HFF-Myc (cell line): ENCODE measurements at places on chromosomes 6 and 20.

DNA sequence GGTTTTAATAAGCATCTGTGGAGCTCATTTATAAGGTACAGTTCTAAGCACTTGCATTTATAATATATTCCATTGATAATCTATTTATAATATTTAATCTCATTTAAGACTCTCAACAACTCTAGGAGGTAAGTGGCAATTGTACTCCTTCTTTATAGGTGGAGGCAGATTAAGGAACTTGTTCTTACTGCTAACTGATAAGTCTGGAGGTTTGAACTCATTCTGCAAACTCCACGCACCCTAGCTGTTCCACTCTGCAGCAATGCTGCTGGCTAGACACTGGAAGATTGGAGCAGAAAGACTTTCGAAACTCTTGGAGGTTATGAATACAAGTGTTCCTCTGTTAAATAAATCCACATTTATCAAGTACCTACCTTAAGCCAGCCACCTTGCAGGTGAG, 793 bp upstream of the HDAC2 start:
- DNase-seq, result no peak

DNA sequence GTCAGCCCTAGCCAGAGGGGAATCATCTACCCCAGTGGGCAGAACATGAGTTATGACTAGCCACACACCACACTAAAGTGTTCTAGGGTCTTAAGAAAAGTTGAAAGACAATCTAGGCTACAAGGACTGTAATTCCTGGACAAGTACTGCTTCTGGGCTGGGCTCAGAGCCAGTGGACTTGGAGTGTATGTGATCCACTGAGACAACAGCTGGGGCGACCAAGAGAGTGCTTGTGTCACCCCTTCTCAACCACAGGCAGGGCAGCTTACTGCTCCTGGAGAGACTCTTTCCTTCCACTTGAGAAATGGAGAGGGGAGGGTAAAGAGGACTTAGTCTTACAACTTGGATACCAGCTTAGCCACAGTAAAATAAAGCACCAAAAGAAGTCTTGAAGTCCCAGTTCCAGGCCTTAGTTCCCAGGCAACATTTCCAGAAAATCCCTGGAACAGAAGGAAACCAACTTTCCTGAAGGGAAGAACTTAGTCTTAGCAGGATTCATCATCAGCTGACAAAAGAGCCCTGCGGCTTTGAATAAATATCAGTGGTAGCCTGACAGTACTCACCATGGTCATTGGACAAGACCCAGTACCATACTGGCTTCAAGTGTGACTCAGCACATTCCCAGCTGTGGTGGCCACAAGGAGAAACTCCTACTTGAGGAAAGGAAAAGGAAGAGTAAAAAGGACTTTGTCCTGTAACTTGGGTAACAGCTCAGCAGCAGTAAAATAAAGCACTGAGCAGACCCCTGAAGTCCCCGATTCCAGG, 355.1 kb upstream of the ADGRB3 start:
- DNase-seq, result no peak

DNA sequence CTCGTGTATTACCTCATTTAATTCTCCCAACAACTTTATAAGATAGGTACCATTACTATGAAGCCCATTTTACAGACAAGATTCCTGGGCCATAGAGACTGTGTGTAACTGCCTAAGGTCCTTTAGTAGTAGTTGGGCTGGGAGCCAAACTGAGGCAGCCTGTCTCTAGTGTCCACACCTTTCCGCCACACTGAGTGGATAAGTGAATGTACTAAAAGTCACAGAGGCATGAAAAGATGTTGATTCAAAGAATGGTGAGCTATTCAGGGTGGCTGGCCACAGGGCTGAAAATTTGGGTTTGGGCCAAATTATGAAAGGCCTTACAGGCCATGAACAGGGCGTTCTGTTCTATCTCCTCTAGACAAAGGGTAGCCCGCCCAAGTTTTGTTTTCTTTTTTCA, 11.0 kb downstream of the CD24 start:
- no peak for DNase-seq

DNA sequence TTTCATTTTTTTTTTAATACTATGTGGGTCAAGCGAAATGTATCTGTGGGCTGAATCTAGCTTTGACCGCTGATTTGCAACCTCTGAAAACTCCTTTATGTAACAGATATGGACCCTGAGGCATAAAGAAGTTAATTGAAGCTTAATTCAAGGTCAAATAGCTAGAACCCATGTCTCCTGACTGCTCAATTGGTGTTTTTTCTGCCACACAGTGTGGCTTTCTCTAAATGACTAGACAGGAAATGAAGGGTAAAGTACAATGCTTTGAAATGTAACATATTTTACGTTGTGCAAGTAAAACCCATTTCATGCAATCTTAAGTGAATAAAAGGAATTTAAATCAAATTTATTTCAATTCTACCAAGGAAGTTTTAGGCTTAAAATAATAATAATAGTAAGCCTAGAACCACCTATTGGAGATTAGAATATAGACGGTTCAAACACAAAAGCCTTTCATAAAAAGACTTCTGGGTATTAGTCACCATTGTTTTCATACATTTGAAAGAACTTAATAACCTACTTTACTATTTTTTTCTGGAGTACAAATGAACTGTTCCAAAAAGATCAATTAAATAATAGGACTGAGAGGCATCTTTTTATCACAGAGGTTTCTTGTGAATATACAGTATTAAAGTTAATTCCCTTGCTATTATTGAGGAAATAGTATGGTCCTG, 279.8 kb downstream of the EPHA7 start:
- no peak for DNase-seq

DNA sequence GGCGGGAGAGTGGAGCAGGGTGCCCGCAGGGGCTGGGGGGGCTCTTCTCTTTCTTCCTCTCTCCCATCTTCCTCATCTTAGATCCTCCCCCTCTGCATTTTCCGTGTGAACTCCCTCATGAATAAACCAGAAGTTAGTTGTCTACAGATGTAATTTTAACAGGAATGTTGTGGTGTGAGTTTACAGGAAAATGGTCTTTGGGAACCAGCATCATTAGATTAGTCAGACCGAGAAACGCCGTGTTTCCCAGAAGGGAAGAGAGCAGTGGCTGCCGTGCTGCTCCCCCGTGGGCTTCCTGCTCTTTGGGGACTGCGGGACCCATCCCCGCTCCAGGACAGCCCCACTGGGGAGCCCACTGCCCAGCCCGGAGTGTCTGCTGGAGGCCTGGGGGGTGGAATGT, 3.4 kb downstream of the MYT1 start:
- no peak for DNase-seq

- DNase-seq, result no peak
These were observed 207.1 kb downstream of the PACRG start for GRCh38 chr6:162934844-162935243.

DNA sequence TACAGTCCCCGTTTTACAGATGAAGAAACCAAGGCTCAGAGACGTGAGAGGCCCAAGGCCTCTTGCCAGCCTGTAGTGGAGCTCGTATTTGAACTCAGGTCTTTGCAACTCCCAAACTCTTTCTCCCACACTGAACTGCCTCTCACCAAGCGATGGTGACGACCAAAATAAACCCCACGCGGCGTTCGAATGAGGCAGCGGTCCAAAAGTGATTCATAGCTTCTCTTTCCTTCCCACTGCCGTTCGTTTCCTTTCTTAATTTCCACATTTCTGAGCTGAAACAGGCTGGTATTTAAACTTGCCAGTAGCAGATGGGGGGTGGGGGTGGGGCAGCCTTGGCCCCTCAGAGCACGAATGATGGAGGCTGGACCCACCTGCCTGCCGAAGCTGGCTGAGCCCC, 252.9 kb upstream of the KCNG1 start:
- DNase-seq, result no peak

GRCh38 chr6:54419885-54420284, 111.6 kb downstream of the TINAG start:
- DNase-seq, result peak; percentile 44

DNA sequence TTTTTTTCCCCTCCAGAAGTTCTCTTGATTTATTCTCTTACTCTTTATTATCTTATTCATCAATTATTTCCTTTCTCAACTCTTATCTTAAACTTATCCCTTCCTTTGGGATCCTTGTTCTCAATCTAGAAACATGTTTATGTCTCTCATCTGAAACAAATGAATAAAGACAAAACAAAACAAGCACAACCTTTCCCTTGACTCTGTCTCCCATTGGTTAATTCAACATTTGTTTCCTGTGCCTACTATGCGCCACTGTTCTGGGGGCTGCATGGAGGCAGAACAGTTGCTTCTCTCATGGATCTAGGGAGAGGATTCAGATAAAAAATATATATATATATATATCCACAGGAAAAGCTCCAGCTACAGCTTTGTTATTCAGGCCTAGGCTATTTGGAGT, 5.2 kb upstream of the MRAP2 start:
- DNase-seq, result no peak

DNA sequence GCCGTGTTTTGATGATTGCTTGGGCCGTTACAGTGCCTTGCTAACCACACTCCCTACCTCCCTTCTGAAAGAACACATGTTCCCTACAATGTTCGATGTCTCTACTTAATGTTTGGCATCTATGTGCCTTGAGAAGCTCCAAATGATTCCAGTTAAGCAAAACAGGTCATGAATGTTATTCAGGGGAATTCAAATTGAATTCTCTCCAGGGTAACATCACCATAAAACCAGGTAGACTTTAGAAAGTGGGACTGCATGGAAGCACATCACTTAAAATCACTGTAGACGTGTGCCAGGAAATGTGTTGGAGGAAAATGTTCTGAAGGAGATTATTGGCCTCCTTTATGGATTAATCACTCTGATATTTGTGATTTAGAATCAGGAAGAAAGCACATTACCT, 128.1 kb downstream of the ADAT2 start:
- DNase-seq, result no peak

DNA sequence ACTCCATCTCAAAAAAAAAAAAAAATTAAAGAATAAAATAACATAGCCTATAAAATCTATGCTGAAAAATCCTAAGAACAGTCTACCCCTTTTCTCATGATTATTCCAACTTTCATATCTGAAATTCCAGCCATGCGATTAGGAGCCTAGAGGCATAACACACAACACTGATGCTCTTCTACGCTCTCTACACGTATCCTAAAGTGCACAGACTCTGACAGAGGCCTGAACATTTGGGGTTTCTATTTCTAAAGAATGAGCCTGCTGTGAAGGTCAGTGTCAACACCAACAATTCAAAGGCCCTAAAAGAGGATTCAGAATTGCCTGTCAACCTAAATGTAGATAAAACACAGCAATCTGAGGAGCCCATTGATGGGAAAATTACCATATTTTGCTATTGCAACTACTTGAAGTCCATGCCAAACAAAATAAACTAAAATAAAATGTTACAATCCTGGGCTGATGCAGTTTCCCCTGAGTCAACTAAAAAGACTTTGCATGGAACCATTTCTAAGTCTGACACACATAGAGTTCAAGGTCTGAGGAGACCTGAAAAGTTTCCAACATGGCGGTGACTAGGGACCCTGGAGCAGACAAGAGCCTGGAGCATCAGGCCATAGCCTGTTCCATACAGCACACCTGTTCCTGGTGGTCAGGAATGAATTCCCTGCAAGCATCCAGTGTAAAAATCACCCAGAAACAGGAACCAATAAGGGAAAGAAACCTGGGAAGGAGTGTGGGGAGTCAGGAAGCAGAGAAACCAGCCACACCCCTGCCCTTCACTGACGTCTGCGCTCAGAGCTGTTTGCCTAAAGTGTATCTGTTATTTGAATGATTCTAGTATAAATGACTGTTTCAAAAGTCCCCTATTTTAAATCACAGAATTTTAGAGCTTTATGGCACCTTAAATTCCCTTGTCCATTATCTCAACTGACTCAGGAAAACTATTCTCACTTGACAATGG, 11.8 kb downstream of the NINL start:
- DNase-seq, result no peak

GRCh38 chr6:25171301-25171700, 107.9 kb upstream of the CARMIL1 start:
- no peak for DNase-seq

DNA sequence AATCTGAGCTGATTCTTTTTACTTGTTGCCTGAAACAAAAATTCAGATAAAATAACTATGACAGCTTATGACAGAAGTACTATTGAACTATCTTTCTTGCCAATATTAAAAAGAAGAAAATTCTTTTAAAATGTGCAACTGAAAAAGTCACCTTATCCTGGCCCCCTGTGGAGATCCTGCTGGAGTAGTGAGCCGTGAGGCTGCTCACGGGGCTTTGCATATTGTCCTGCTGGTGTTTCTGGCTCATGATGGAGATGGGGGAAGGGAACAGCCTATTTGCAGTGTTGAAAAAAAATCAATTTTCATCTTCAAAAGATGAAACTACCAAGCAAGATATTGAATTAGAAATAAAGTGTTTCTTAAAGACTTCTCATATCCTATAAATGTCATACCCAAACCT, 216.0 kb downstream of the SAMD5 start:
- DNase-seq, result no peak
